GM03348 (cell line): ENCODE measurements at places on chromosomes 12 and 14.

- no peak for DNase-seq
Observed at GRCh38 chr12:43766291-43766690, 7.5 kb downstream of the IRAK4 start.

DNA sequence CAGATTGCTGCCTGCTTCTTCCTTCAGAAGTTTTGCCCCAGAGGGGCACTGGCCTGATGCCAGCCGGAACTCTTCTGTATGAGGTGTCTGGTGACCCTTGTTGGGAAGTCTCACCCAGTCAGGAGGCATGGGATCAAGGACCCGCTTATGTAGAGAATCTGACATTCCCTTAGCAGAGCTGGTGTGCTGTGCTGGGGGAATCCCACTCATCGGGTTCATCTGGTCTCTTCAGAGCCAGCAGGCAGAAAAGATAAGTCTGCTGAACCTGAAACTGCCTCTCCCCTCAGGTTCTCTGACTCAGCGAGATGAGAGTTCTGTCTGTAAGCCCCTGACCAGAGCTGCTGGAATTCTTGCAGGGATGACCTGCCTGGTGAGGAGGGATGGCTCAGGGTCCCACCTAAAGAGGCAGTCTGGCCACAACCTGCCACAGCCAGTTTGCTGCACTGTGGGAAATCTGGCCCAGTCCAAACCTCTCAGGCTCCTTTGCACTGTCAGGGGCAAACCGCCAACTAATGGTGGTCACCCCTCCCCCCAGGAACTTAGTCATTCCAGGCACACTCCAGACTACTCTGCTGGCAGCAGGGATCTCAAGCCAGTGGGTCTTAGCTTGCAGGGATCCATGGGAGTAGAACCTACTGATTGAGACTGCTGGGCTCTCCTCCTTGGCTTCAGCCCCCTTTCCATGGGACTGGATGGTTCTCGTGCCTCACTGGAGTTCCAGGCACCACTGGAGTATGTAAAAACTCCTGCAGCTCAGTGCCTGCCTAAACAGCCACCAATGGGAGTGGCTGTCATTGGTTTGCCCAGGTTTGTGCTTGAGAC is 4.1 kb downstream of the CLEC2D start:
- DNase-seq, result peak; percentile 88

GRCh38 chr12:82047446-82047845 is 288.3 kb upstream of the PPFIA2 start:
- no peak for DNase-seq

- DNase-seq, result peak; percentile 92
Observed at GRCh38 chr12:132327336-132328171, 1.8 kb downstream of the GALNT9 start.

DNA sequence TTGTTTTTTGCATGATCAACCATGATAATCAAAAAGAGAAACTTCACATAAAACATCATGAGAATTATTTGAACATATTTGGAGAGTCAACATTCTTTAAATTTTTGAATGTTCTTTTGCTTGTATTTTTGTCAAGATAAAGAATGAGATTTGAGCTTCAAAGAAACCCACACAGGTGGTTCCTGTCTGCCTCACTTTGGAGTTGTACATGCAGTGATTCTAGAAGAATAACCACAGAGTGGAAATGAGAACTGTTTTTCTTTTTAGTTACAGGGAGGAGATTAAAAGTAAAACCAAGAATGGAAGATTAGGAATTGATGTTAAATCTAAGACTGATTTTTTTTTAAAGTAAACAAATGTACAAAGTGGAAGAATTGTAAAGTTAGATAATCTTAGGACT is 2.3 kb upstream of the ZNF705A start:
- no peak for DNase-seq

DNA sequence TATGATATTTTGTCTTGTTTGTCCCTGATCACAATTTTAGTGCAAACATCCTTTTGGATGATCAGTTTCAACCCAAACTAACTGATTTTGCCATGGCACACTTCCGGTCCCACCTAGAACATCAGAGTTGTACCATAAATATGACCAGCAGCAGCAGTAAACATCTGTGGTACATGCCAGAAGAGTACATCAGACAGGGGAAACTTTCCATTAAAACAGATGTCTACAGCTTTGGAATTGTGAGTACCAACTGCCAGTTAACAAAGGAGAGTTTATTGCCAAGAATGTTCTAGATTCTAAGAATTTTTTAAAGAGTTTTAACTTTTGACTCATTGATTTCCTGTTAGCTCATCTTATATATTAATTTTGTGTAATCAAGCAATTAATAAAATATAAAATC is 55.4 kb downstream of the IRAK3 start:
- peak; percentile 25 for DNase-seq

- no peak for DNase-seq
Observed at GRCh38 chr12:108964371-108965352, 56.2 kb downstream of the SVOP start.

- no peak for DNase-seq
Observed at GRCh38 chr12:132061197-132061596, 82.9 kb downstream of the DDX51 start.

DNA sequence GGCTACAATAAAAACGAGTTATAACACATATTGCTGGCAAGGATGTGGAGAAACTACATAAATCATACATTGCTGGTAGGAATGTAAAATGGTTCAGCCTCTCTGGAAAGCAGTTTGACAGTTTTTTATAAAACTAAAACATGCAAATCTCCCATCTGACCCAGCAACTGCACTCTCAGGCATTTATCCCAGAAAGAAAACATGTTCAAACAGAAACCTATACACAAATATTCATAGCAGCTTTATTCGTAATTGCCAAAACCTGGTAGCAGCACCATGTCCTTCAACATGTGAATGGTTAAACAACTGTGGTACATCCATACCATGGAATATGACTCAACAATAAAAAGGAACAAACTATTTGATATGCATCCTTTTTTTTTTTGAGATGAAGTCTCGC is 10.1 kb upstream of the TMCC3 start:
- DNase-seq, result no peak

- DNase-seq, result no peak
Observed at GRCh38 chr14:53963320-53964227, 6.9 kb upstream of the BMP4 start.

DNA sequence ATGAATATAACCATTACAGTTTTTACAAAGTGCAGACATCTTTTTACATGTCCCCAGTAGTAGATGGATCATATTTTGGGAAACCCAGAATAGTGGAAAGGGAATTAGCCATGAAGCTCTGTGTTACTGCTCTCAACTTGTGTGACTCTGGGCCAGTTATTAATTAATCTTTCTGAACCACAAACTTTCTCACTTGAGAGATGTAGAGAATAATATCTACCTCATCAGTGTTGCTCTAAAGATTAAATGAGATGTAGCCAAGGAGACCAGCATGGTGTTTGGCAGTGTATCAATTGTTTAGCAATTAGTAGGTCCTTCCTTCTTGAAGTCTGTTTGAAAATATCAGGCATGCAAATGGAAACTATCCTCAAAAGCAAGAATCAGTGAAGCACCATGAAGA is 169.2 kb downstream of the TMTC2 start:
- DNase-seq, result no peak

- no peak for DNase-seq
Observed at GRCh38 chr14:106390401-106390800, 864.0 kb downstream of the TMEM121 start.

DNA sequence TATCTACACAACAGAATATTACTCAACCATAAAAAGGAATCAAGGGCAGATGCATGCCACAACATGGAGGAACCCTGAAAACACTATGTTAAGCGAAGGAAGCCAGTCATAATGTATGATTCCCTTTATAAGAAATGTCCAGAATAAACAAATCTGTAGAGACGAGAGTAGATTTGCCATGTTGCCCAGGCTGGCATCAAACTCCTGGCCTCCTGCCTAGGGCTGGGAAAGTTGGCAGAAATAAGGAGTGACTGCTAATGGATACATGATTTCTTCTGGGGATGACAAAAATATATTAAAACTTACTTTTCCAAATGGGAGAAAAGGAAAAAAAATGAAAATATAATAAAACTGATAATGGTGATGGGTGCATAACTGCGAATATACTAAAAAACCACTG is 10.9 kb downstream of the CLIP1 start:
- DNase-seq, result no peak

DNA sequence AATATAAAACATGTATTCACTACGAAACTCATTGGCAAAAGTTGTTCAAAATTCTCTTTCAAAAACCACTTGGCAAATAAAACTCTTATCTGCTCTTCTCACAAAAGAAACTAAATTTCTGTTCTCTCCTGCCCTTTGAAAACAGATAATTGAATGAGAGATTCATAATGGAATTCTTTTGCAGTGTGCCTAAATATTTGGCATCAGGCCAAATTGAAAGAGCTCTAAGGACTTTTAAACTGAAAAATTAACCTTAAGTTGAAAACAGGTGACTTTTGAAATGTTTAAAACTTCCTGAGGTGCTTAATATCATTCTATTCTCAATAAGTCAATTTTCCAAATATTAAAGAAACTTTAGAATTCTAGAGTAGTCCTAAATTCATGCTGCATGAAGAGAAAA is 136.4 kb downstream of the FSCB start:
- DNase-seq, result no peak

DNA sequence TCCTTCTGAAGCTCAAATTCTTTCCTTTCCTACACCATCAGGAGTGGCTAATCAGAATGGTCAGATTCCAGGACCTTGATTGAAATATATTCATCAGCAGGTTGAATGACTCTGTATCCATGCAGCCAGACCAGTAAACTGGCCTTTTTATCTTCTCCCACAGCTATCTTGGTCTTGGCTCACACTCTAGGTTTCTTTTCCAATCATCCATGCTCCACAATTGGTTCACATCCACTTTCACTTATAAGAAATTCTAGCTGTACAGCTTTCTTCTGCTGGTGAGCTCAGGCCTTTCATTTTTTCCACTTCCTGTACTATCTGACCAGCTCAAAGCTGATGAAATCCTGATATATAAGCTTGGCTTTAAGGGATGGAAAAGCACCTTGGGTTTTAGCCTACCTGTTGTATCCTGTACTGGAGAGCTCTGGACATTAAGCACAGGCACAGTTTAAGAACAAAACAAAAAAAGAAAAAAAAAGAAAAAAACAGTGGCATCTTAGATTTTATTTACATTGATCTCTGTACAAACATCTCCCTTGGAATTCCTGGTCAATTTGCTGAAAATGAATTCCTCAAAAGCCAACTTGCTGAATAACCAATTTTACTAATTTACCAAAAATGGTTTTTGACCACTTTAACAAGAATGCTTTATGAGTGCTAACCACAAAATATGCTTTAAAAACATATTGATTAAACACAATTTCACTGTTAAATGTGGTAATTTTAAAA is 91.6 kb upstream of the PAWR start:
- peak; percentile 33 for DNase-seq

GRCh38 chr14:63596998-63597658 is 44.5 kb downstream of the WDR89 start:
- DNase-seq, result no peak

DNA sequence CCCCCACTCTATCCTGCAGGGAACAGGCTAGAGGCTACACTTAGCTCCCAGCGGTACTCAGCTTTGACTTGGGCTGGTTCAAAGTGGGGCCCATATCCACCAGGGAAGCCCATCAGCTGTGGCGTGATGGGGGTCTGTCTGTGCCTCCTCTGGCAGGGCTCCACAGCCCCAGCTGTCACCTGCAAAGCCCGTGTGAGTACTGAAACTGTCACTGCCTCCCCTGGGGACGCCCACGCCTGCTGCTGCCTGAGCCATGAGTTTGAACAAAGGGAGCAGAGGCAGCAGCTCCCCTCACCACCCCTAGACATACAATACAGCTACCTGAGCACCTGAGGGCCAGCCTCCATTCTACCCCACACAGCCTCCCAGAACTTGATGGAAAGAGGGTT is 5.0 kb downstream of the REM2 start:
- DNase-seq, result no peak

- DNase-seq, result peak; percentile 12
Observed at GRCh38 chr12:10027721-10028120, 2.8 kb upstream of the CLEC9A start.

DNA sequence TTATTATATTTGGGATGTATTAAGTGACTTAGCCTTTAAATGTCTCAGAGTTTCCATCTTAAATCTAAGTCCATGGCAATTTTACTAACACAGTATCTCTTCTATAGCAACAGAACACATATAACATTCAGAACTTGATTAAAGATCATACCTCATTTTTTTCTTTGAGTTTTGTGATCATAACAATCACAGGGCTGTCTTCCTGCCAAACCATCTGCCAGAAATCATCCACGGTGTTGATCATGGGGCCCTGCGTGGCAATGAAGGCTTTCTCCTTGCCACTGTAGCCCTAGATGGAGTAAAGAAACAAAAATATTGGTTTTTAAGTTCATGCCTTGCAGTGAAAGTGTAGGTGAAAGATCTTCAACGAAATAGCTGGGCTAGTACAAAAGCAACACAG is 46.7 kb upstream of the PTPRB start:
- DNase-seq, result no peak

- peak; percentile 85 for DNase-seq
Observed at GRCh38 chr14:89425931-89426330, 8.9 kb upstream of the FOXN3 start.

GRCh38 chr12:53443955-53444354 is 2.4 kb downstream of the PRR13 start:
- DNase-seq, result no peak

- peak; percentile 46 for DNase-seq
Observed at GRCh38 chr12:122021193-122021821, 377 bp upstream of the BCL7A start.

DNA sequence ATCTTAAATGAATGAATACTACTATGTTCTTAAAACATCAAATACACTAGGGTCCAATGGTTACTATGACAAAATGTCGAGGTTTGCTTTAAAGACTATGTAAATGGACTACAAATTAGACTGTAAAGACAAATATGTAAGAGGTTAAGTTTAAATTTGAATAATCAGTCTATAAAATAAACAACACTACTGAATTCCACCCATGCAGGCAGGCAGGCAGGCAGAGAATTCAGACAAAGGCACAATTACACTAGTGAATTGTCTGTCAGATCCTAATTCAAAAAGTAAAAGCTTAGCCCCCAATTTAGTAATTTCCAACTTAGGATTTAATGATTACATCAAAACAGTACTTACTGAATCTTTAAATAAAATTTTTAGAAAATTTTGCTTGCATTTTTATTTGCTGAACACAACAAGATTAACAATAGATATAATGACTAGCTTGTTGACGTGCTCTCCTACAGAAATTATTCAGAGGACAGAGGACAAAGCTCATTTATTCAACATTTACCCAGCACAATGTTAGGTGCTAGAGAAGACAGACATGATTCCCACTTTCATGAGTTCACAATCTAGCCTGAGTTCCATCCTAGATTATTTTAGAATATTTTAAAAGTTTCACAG is 97.4 kb downstream of the CDK17 start:
- no peak for DNase-seq

- peak; percentile 77 for DNase-seq
Observed at GRCh38 chr14:23302290-23303225, at the start of gene PPP1R3E. PPP1R3E (minus strand) TSS chr14:23302859; CDS start chr14:23302576, 283 bp downstream.

- DNase-seq, result no peak
Observed at GRCh38 chr14:41900644-41901043, 294.0 kb downstream of the LRFN5 start.
